Suprapubic skin (tissue), 4 donors: ENCODE measurements at places on chromosomes 7 and 10. TPM values are rescaled to one million over a fixed set of nuclear protein-coding genes. Genes with fewer than 3 reads are reported as not detected.
A peak's percentile ranks its signal among the peaks of the same experiment; 100 is the strongest.

The KCNH2 gene
- total RNA-seq = not detected

- DNase-seq = peak; percentile 34
Measured at GRCh38 chr7:1811850-1812508, 141.9 kb downstream of the ELFN1 start.

DNA sequence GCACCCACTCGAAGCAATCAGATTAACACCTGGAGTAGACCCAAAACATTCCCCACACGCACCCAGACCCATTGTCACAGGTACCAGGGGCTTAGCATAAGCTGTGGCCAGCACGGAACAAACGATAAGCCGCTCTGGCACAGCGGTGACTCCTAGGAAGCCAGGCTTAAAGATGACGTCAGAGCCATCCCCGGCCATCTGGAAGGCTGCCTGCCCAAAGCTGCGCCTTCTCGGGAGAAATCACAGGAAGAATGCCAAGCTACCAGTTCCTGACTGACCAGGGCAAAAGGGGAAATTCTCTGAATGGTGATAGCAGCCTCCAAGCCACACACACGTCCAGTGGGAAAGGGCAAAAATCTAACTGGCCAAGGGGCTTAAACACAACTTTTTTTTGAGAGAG lies 13.0 kb upstream of the WIPI2 start:
- DNase-seq = no peak

- DNase-seq = no peak
Measured at GRCh38 chr10:71531485-71532446, 135.0 kb downstream of the CDH23 start.
